Osteocyte (in vitro differentiated cells): ENCODE measurements at places on chromosomes 11 and 22. TPM values are rescaled to one million over a fixed set of nuclear protein-coding genes. Genes with fewer than 3 reads are reported as not detected.

TYR gene
- total RNA-seq: not detected in 2 replicates

DNA sequence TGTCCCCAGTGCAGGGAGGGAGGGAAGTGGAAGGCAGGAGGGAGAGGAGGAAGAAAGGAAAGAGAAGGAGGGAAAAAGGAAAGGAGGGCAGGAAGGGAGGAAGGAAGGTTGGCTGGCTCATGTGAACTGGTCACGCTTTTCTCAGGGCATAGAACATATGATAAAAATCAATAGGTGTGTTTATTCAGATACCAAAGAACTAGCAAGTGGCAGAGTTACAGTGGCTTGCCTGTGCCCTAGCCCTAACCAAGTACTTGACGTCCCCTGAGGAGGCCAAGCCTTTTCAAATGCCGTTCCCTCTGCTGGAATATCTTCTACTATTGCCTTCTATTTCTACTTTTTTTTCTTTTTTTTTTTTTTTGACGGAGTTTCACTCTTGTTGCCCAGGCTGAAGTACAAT, 33.5 kb downstream of the CHRDL2 start:
- no peaks in the 10 kb centered on the region for H3K36me3 ChIP-seq
- DNase-seq: no peak
- H3K27me3 ChIP-seq: peaks cover 24% of the 10 kb centered on the region
- H3K4me3 ChIP-seq: no peak overlapping the region
- peaks cover 3% of the 10 kb centered on the region for H3K4me1 ChIP-seq

DNA sequence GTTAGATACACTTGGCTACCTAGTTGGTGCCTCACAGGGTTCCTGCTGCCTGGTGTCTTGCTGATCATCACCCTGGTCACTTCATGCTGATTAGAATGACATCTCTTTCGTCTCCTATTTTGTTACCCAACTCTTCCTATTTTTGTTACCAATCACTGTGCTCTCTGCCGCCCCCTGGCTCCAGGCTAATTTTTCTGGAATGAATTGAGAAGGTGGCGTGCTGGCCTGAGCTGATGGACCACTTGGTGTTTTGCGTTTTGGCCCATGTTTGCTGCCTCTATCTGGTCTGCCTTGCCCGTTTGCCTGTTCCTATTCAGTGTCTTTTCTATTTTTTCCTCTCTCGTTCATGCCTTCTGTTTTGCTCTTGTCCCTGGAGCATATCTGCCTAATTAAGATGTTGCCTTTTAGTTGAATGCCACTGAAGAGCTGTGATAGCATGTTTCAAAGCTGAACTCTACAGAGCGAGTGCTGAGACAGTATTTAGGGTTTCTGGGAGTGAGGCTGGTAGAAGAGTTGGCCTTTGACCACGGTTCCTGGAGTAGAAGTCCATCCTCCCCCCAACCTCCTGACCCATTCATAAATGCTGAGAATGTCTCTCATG, 5.9 kb upstream of the ATF4 start:
- no peak for DNase-seq
- no peak overlapping the region for H3K4me3 ChIP-seq
- peaks cover 21% of the 10 kb centered on the region for H3K4me1 ChIP-seq

OR5B21 gene
- not detected in 2 replicates for total RNA-seq

MYO7A gene
- total RNA-seq: 0.08 TPM in 1 of 2 replicates, not detected in the other

GPR83 gene
- total RNA-seq: not detected in 2 replicates

YPEL4 gene
- 0.24 and 0.35 TPM in 2 replicates for total RNA-seq

DNA sequence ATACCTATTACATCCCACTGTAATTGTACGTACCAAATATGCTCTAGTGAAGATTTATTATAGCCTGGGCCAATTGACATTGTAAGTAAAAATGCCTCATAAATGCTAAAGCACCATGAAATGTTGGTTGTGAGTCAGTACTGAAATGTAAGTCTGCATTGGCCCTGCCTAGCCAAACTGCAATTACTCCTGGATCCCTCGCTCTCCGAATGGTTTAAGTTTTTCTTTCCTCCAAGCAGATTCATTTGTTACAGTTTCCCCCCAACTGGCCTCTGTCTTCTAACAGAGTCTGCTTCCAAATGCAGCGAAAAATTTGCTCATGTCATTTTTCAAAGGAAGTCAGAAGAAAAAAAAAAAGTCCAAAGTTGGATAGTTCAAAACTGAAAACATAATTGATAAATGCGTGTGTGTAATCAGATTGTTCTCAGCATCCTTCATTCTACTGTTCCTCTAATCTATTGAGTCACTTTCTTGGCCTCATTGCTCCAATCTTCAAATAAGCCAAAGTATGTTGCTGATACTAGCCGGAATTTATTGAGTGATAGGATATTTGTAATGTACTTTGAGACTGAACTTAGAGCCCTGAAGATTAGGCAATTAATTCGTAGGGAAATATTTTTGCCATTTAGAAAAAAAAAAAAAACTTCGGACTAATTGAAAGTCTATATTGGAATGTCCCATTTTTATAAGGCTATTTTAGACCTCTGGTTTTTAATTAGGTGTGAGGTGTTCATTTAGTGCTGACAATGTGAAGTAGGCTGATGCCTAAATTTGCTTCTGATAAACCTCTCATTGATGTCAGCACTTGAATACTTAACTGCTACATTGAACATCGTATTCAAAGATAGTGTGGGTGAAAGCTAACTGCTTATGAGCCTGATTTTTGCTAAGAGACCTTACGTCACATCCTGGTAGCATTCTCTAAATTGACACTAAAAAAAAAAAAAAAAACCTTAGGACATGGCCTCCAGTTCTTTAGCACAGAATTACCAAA, 93.4 kb downstream of the WT1 start:
- no peaks in the 10 kb centered on the region for H3K4me1 ChIP-seq
- H3K4me3 ChIP-seq: no peak overlapping the region
- DNase-seq: no peak
- H3K36me3 ChIP-seq: no peaks in the 10 kb centered on the region
- H3K27ac ChIP-seq: no peak overlapping the region
- no peaks in the 10 kb centered on the region for H3K27me3 ChIP-seq

JHY gene
- 7.3 and 8.6 TPM in 2 replicates for total RNA-seq

MIOX gene
- 0.76 and 1.5 TPM in 2 replicates for total RNA-seq

GRCh38 chr22:41301085-41302020, at the start of gene ZC3H7B:
Gene ZC3H7B (plus strand): TSS chr22:41301525. CDS start chr22:41320661, 19,136 bp downstream.
- no peaks in the 10 kb centered on the region for H3K27me3 ChIP-seq
- peak within 1 kb of the TSS; percentile 82 for H3K4me3 ChIP-seq
- H3K4me1 ChIP-seq: peaks cover 27% of the 10 kb centered on the region

DNA sequence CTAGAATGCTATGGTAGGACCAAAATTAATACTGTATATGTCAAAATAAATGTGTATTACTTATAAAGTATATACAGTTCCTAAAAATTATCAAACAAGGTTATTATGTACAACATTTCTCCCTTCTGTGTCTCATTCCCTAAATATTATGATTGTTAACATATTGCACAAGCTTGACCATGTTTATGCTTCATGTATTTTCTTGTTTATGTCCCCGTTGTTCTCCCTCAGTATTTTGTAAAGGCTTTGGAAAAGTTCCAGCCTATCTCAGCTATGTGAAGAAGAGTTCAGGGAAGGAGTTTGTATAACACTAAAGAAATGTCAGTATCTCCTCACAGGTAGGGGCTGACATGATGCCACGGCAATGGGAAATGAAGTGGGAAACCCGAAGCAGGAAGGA, 19.6 kb downstream of the ADM start:
- no peaks in the 10 kb centered on the region for H3K27me3 ChIP-seq
- H3K27ac ChIP-seq: peak overlapping the region; percentile 93
- H3K36me3 ChIP-seq: no peaks in the 10 kb centered on the region
- DNase-seq: no peak
- no peak overlapping the region for H3K4me3 ChIP-seq
- peaks cover 75% of the 10 kb centered on the region for H3K4me1 ChIP-seq

DNA sequence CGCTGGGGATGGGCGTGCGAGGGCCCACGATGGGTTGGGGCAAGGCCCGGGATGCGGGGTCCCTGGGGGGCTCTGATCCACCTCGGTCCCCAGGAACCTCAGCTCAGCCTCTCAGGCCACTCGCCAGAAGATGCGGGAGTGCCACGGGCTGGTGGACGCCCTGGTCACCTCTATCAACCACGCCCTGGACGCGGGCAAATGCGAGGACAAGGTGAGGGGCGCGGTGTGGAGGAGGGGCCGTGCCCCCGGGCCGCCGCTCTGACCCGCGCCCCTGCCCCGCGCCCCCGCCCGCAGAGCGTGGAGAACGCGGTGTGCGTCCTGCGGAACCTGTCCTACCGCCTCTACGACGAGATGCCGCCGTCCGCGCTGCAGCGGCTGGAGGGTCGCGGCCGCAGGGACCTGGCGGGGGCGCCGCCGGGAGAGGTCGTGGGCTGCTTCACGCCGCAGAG, 6.3 kb downstream of the PKP3 start:
- peaks cover 7% of the 10 kb centered on the region for H3K4me1 ChIP-seq
- no peaks in the 10 kb centered on the region for H3K36me3 ChIP-seq
- H3K27ac ChIP-seq: no peak overlapping the region
- no peak overlapping the region for H3K4me3 ChIP-seq

- no peaks in the 10 kb centered on the region for H3K4me1 ChIP-seq
- no peak within 1 kb of the TSS for H3K27ac ChIP-seq
- H3K36me3 ChIP-seq: no peaks in the 10 kb centered on the region
- no peak within 1 kb of the TSS for H3K4me3 ChIP-seq
Measured at GRCh38 chr11:4704054-4704789, at the start of gene MMP26. Gene MMP26 (plus strand): TSS chr11:4704784.

GRCh38 chr11:126355324-126355925, at the start of gene ST3GAL4:
Gene ST3GAL4 (plus strand): TSS chr11:126355686. CDS start chr11:126406156, 50,470 bp downstream.
- peak within 1 kb of the TSS; percentile 94 for H3K27ac ChIP-seq
- peak within 1 kb of the TSS; percentile 87 for H3K4me3 ChIP-seq
- peak; percentile 93 for DNase-seq
- H3K36me3 ChIP-seq: peaks cover 5% of the 10 kb centered on the region
- no peaks in the 10 kb centered on the region for H3K27me3 ChIP-seq

DNA sequence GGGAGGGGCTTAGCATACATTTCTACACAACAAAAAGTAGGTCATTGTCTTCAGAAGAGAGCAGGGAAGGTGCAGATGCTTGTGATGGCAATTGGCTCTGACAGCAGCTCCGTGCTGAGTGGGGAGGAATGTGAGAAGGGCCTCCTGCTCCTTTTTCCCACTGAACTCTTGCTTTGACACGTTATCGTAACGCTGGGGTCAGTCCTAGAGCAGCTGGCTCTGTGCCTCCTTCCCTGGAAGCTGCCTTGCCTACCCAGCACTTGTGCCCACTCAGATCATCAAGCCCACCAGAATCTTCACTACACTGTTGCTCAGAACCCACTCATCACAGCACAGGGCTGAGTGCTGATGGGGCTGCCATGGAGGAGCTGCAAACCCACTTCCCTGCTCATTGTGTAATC, 14.9 kb upstream of the NAV2 start:
- H3K27ac ChIP-seq: peak overlapping the region; percentile 15
- no peak overlapping the region for H3K4me3 ChIP-seq
- no peaks in the 10 kb centered on the region for H3K27me3 ChIP-seq
- peaks cover 9% of the 10 kb centered on the region for H3K4me1 ChIP-seq

DNA sequence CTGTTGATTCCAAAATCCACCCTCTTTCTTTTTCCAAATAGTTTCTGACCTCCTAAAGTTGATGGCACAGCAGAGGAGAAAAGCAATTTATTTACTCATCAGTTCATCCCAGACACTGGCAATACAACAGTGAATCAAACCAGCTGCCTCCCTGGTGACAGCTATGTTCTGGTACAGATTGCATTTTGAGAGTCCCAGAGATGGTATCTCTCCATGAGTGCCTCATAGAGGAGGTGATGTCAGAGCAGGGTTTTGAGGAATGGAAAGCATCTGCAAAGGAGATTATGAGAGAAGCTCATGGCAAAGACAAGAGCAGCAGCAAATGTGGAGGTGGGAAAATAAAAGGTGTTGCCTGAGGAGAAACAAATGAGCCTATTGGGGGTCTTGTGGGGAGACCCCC, 377.2 kb downstream of the MN1 start:
- no peak overlapping the region for H3K27ac ChIP-seq
- no peak overlapping the region for H3K4me3 ChIP-seq
- peaks cover 6% of the 10 kb centered on the region for H3K36me3 ChIP-seq
- peaks cover 50% of the 10 kb centered on the region for H3K4me1 ChIP-seq
- no peaks in the 10 kb centered on the region for H3K27me3 ChIP-seq

- no peak for DNase-seq
- H3K4me3 ChIP-seq: no peak overlapping the region
- no peak overlapping the region for H3K27ac ChIP-seq
- H3K4me1 ChIP-seq: no peaks in the 10 kb centered on the region
Measured at GRCh38 chr11:105907319-105907718, 114.7 kb downstream of the MSANTD4 start.

RAB39A gene
- total RNA-seq: not detected in 2 replicates

GRCh38 chr11:80719292-80719646, 1278.4 kb upstream of the TENM4 start:
- H3K27me3 ChIP-seq: no peaks in the 10 kb centered on the region
- H3K4me1 ChIP-seq: no peaks in the 10 kb centered on the region
- H3K27ac ChIP-seq: no peak overlapping the region
- DNase-seq: no peak
- no peaks in the 10 kb centered on the region for H3K36me3 ChIP-seq
- no peak overlapping the region for H3K4me3 ChIP-seq

DNA sequence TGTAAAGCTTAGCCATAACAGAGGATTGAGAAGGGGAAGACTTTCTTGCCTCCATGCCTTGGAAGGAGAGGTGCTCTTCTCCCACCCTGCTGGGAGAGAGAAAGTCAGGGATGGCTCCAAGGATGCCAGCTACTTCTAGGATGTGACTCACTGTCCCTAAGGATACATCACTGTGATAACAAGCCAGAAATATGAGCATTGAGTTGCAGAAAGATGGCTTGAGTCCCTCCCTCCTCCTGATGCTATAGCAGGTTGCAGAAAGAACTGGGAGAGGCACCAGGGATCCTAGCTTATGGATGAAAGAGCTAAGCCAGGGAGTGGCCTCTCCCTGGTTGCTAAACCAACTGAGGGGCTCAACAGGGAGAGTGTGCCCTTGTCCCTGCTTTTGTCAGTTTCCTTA, 27.8 kb upstream of the FJX1 start:
- H3K4me1 ChIP-seq: peaks cover 38% of the 10 kb centered on the region
- H3K27me3 ChIP-seq: no peaks in the 10 kb centered on the region
- H3K4me3 ChIP-seq: no peak overlapping the region
- H3K27ac ChIP-seq: no peak overlapping the region
- no peaks in the 10 kb centered on the region for H3K36me3 ChIP-seq

OR4A16 gene
- total RNA-seq: not detected in 2 replicates

DNA sequence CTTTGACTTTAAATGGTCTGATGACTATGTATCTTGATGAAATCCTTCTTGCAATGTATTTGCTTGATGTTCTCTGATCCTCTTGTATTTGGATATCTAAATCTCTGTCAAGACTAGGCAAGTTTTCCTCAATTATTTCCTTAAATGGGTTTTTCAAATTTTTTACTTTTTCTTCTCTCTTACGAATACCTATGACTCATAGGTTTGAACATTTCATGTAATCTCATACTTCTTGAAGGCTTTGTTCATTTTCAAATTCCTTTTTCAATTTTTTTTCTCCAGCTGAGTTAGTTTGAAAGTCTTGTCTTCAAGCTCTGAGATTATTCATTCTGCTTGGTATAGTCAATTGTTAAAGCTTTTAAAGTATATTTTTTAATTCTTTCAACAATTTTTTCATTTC, 13.1 kb downstream of the OR10W1 start:
- H3K36me3 ChIP-seq: no peaks in the 10 kb centered on the region
- H3K4me3 ChIP-seq: no peak overlapping the region
- no peak for DNase-seq
- no peak overlapping the region for H3K27ac ChIP-seq
- no peaks in the 10 kb centered on the region for H3K27me3 ChIP-seq

H19 gene
- total RNA-seq: 1,569 and 1,806 TPM in 2 replicates

MS4A1 gene
- total RNA-seq: not detected in 2 replicates

MTFP1 gene
- total RNA-seq: 8.4 and 10.5 TPM in 2 replicates
